ENCODE measurements at places on chromosomes 6 and 20. TPM values are rescaled to one million over a fixed set of nuclear protein-coding genes. Genes with fewer than 3 reads are reported as not detected.
A peak's percentile ranks its signal among the peaks of the same experiment; 100 is the strongest.

- H3K4me3 ChIP-seq, result no peak overlapping the region
- H3K27me3 ChIP-seq, result no peaks in the 10 kb centered on the region
- no peaks in the 10 kb centered on the region for H3K4me1 ChIP-seq
- no peak overlapping the region for H3K27ac ChIP-seq
- no peak for DNase-seq
Observed at GRCh38 chr6:144844596-144844995, 559.5 kb downstream of the UTRN start.

- H3K4me1 ChIP-seq, result no peaks in the 10 kb centered on the region
- H3K27me3 ChIP-seq, result no peaks in the 10 kb centered on the region
- no peak overlapping the region for H3K27ac ChIP-seq
Observed at GRCh38 chr6:110890288-110890687, 15.7 kb downstream of the AMD1 start.

- no peak overlapping the region for H3K27ac ChIP-seq
- H3K4me1 ChIP-seq, result no peaks in the 10 kb centered on the region
- peak; percentile 45 for DNase-seq
- H3K27me3 ChIP-seq, result no peaks in the 10 kb centered on the region
Observed at GRCh38 chr20:35539756-35540212, 2.1 kb upstream of the ERGIC3 start.

GRCh38 chr6:8080362-8081151, 16.4 kb upstream of the BLOC1S5 start:
- no peaks in the 10 kb centered on the region for H3K27me3 ChIP-seq
- H3K27ac ChIP-seq, result no peak overlapping the region
- no peak for DNase-seq
- peaks cover 10% of the 10 kb centered on the region for H3K4me1 ChIP-seq
- no peak overlapping the region for H3K4me3 ChIP-seq

Gene SIGLEC1
- polyA plus RNA-seq, result 4.5 TPM

DNA sequence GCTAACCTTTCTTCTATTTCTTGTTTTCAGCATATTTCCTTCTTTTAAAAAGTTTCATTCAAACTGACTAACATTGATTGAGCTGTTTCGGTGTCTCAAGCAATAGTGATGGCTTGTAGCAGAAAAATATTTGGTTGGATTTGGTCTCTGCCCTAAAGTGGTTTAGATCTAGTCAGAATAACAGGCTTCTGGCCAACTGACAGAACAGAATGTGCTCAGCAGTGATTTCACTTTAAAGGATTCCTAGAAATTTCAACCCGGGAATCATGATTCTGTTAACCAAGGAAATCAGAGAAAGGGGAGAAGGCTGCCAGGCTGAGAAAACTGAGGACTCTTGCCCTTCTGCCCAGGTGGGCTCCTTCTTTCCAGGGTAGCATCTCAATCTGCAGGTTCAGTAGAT, 16.6 kb upstream of the GSTA1 start:
- H3K27ac ChIP-seq, result no peak overlapping the region
- H3K4me3 ChIP-seq, result no peak overlapping the region
- no peaks in the 10 kb centered on the region for H3K36me3 ChIP-seq
- no peak for DNase-seq
- peaks cover 4% of the 10 kb centered on the region for H3K4me1 ChIP-seq

Gene CALHM6
- polyA plus RNA-seq, result 18.7 TPM

DNA sequence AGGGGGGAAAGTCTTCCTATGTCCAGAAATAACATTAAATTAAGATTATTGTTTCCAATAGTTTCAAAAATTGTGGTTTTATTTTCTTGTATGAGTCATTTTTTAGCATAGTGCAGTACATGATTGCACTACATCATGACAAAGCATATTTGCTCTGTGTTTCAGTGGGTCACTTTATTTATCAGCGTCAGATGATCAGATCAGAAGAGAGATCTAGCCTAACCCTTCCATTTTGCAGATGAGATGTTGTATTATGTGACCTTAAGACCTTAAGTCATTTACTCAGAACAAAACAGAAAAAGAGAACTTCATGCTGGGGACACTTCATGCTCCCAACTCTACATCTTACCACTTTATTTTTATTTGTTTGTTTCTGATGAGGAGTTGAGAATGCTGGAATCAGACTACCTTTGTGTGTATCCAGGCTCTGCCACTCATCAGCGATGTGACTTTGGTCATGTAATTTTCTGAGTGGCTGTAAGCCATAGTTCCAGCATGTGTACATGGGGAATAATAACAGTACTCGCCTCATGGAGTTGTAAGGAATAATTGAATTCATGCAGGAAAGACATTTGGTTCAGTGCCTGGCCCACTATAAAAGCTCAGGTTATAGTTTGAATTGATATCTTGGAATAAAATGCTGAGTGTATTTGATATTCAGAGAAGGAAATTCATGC, 13.5 kb downstream of the EYA4 start:
- no peaks in the 10 kb centered on the region for H3K36me3 ChIP-seq
- no peaks in the 10 kb centered on the region for H3K27me3 ChIP-seq
- no peaks in the 10 kb centered on the region for H3K4me1 ChIP-seq
- no peak overlapping the region for H3K27ac ChIP-seq
- no peak overlapping the region for H3K4me3 ChIP-seq

DNA sequence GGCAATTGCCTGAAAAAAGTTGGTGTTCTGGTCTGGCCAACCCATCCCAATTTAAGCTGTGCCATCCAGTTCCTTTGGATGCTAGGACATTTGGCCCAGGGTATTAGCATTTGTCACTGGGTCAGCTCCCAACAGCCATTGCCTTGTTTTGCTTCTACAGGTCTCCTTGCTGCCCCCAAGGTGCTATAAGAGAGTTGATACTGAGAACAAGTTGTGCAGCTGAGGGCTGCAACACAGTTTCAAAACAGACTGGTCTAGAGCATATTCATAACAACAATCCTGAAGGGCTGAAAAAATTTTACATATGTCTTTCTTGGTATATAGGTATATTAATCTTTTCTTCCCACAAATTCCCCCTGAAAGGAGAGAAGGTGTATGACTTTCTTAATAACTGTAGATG, 61.0 kb downstream of the LYRM4 start:
- no peaks in the 10 kb centered on the region for H3K4me1 ChIP-seq
- no peak overlapping the region for H3K27ac ChIP-seq
- no peak overlapping the region for H3K4me3 ChIP-seq
- no peak for DNase-seq
- no peaks in the 10 kb centered on the region for H3K27me3 ChIP-seq

Gene FYN
- polyA plus RNA-seq, result 31.7 TPM

DNA sequence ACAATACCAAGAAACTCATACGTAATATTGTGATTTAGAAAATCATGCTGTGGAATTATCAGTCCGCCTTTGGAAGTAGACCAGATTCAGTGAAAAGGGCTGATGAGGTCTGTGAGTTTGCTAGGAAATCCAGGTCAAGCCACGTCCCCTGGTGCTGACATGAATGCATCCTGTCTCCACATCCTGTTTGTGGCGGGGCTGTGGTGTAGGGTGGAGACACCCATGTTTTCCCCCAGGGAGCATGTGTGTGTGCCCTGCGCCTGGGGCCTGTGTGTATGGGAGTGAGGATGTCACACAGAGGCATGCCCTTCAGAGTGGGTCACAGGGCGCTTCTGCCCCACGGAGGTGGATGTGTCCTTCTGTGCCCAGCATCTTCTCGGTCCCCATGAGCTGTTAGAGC, 109.1 kb downstream of the SASH1 start:
- no peaks in the 10 kb centered on the region for H3K36me3 ChIP-seq
- no peak overlapping the region for H3K4me3 ChIP-seq
- DNase-seq, result no peak
- H3K27ac ChIP-seq, result no peak overlapping the region
- H3K27me3 ChIP-seq, result no peaks in the 10 kb centered on the region

DNA sequence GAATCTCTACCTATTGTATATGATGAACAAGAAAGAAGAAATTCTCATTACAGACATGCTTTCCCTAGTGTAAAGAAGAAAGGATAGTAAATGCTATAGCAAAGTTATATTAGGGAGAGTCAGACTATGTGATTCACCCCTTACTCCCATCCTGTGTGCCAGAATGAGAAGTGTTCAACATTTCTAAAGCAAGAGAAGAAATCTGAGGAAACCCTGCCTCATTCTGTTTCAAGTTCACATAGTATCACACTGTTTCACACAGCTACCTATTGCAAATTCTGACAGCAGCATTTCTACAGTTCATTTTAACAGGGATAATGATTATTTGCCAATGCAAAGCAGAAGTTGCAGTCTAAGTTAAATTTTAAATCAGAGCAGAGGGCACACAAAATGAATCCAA, 267.2 kb upstream of the TCF21 start:
- H3K4me1 ChIP-seq, result no peaks in the 10 kb centered on the region
- no peaks in the 10 kb centered on the region for H3K27me3 ChIP-seq
- no peak for DNase-seq
- no peak overlapping the region for H3K27ac ChIP-seq
- no peaks in the 10 kb centered on the region for H3K36me3 ChIP-seq
- H3K4me3 ChIP-seq, result no peak overlapping the region

GRCh38 chr6:52984247-52984646, 10.8 kb downstream of the GSTA4 start:
- H3K36me3 ChIP-seq, result peaks cover 4% of the 10 kb centered on the region
- H3K27me3 ChIP-seq, result no peaks in the 10 kb centered on the region

DNA sequence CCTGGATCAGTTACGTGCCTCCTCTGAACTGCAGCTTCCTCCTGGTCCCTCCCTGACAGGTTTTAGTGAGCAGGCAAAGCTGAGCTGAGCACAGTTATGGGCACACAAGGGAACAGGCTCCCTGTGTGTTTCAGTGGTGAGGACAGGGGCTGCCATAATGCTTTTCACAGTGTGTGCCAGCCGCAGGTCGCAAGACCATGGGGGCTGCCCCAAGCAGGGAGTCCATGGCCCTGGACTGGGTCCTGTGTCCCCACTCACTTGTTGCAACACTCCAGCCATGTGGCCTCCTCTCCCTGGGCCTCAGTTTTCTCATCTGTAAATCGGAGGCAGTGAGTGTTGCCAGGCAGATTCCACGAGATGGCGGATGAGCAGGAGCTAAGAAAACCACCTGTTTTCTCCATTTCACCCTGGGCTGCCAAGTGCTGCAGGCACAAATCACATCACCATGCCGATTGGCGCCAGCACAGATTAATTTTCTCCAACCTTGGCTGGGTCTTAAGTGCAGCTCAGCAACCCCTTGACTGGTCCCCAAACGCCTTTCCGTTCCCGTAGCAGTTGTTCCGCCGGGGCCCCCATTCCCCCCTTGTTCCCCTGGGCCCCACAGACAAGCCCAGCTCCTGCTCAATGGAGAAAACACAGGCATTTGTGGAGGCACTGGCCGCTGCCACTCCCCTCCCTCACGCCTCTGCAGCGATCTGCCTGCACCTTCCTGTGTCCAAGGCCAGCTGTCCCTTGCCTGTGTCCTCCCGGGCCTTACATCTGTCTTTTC, 57.1 kb upstream of the NNAT start:
- no peak overlapping the region for H3K4me3 ChIP-seq
- H3K27me3 ChIP-seq, result no peaks in the 10 kb centered on the region
- no peaks in the 10 kb centered on the region for H3K4me1 ChIP-seq
- no peak for DNase-seq
- no peaks in the 10 kb centered on the region for H3K36me3 ChIP-seq

- no peak overlapping the region for H3K4me3 ChIP-seq
- no peaks in the 10 kb centered on the region for H3K27me3 ChIP-seq
- peak; percentile 61 for DNase-seq
Observed at GRCh38 chr20:62880147-62880934, 18.7 kb upstream of the TCFL5 start.

DNA sequence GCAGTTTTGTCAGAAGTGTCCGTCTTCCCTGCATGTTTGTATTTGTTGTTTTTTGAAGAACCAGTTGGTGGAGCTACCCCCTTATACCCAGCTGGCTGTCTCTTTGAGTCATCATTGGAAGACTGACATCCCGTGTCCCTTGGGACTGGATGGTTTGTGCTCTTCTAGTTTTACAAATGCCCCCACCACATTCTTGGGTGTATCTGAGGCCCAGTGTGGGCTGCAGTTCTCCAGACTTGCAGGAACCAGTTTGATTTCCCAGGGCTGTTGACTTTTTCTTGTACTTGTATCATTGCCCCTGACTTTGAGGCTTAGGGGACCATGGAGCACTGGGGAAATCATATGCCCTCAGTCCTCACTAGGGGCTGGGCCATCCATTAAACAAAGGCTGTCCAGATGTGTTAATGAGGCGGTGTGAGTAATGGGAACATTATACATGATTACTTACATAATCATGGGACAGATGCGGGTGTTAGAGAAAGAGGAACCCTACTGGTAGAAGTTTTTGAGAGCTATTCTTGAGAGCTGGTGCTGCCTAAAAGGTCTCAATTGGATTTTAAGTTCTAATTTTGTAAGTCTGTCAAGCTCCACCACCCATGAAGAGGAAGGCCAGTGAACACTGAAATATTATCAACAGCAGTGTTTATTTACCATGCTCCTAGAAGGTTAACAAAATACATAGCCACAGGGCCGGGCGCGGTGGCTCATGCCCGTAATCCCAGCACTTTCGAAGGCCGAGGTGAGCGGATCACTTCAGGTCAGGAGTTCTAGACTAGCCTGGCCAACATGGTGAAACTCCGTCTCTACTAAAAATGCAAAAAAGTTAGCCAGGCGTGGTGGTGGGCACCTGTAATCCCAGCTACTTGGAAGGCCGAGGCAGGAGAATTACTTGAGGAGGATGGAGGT, 8.5 kb downstream of the JARID2 start:
- no peaks in the 10 kb centered on the region for H3K27me3 ChIP-seq
- H3K27ac ChIP-seq, result no peak overlapping the region
- peaks cover 6% of the 10 kb centered on the region for H3K4me1 ChIP-seq
- no peaks in the 10 kb centered on the region for H3K36me3 ChIP-seq

DNA sequence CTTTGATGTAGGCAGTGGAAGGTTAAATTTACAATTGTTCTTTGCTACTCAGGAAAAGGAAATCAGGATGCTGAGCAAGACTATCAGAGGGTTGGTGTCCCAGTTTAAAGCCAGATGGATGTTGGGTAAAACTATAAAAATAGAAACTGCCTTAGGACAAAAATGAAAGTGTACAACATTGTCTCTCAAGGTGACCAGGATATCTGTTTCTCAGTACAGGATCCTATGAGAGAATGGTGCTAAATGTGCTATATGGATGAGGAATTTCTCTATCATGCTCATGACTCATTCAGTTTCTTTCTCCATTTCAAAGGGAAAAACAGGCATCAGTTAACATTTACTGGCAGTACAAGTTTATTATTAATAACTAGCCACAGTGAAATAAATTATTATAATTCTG, 534.2 kb upstream of the GJE1 start:
- no peak for DNase-seq
- H3K4me3 ChIP-seq, result no peak overlapping the region
- H3K4me1 ChIP-seq, result no peaks in the 10 kb centered on the region
- no peaks in the 10 kb centered on the region for H3K27me3 ChIP-seq
- no peak overlapping the region for H3K27ac ChIP-seq

DNA sequence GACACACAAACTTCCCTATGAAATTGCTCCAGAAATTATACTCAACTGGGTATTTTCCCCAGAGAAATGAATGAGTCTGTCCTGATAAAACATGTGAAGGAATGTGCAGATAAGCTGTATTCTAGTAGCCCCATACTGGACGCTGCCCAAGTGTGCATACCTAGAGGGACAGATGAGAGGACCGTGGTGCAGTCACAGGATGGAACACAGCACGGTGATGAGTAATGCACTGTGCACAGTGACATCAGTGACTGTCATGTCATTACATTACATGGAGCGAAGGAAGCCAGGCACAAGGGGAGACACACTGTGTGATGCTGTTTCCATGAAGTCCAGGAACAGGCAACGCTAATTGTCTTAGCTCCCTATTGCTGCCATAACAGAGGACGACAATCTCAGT, 155.5 kb downstream of the CDH4 start:
- no peaks in the 10 kb centered on the region for H3K4me1 ChIP-seq
- no peaks in the 10 kb centered on the region for H3K27me3 ChIP-seq
- no peak overlapping the region for H3K4me3 ChIP-seq
- no peak for DNase-seq

All from aorta (tissue), 5 donors.